PC-3 (cell line): ENCODE measurements at places on chromosomes 6 and 20. TPM values are rescaled to one million over a fixed set of nuclear protein-coding genes. Genes with fewer than 3 reads are reported as not detected.

Gene JAG1
- total RNA-seq, result 176 and 184 TPM in 2 replicates

GRCh38 chr20:19710336-19711120 lies 47.5 kb upstream of the RIN2 start:
- no peak for DNase-seq

DNA sequence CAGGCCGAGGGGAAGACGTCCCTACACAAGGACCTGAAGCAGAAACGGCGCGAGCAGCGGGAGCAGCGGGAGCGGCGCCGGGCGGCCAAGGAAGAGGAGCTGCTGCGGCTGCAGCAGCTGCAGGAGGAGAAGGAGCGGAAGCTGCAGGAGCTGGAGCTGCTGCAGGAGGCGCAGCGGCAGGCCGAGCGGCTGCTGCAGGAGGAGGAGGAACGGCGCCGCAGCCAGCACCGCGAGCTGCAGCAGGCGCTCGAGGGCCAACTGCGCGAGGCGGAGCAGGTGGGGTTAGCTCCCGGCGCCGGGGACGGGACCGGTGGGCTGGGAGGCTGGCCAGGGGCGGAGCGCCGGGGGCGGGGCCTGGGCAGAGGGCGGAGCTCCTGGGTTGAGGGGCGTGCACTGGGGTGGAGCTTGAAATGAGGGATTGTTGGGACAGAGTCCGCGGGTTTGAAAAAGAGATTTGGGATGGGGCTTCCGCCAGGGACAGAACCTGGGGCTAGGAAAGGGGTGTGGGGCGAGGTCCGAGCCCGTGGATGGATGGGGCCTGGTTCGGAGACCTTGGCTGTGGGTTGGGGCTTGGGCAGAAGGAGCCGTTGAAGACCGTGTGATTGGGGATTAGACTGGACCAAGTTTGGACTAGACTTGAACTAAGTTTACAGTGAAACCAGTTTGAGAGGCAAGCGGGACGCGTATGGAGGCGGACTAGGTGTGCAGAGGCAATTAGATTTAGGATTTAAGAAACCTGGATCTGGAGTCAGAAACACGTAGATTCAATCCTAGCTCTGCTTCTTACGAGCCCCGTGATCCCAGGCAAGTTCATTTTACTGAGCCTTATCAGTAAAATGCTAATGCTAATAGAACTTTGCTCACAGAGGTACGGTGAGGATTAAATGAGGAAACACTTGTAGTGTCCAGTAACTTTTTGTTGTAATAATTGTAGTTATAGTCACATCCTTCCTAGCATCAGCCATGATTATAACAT lies 20.9 kb downstream of the DEF6 start:
- peak; percentile 88 for DNase-seq

- DNase-seq, result no peak
Measured at GRCh38 chr6:166516251-166516884, 70.1 kb downstream of the RAMACL start.

DNA sequence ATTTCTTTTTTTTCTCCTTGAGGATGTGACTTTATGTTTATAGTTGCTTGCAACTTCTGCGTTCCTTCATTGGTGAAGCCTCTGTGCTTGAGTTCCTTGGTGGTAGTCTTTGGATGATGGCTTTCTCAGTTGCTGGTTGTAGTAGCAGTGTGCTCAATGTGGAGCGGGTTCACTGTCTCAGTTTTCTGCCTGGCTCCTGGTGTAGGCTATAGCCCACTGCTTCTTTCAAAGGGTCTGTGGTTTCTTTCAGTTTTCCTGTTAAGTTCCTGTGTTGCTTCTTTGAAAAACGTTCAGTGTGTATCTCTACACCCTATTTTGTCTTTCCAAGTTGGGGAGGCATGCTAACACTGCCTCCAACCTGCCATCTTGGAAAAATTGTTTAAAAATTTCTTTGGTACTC lies 33.9 kb upstream of the ZBTB24 start:
- DNase-seq, result no peak

- no peak for DNase-seq
Measured at GRCh38 chr6:23003671-23004467, 434.5 kb downstream of the HDGFL1 start.

DNA sequence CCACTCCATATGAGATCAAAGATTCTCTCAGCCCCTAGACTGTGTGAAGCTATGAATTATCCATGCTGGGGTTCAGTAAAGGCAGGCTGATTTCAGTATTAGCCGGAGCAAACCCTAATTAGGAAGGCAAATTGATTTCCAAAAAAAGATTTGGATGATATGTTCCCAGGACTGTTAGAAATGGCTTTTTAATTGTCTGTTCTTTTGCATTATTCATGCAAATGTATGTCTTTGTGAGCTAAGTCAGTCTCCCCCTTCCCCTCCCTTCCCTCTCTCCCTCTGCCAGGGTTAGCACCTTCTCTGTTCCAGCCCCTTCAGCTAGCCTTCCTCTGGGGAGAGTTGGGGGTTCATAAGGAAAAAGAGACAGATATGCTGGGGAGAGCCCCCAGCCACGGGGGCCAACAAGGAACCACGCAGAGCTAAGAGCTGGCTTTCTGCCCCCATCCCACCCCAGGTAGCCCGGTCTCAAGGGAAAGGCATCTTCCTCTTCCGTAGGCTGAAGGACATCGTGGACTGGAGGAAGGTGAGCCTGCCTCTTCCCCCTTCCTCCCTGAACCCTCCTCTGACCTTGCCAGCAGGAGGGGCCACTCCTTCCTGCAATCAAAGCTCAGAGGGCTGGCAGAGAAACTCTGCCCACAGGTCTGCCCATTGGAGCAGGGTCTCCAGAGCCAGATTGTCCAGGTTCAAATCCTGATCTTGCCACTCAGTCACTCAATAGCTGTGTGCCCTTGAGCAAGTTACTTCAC lies 32.3 kb downstream of the PDRG1 start:
- DNase-seq, result no peak

DNA sequence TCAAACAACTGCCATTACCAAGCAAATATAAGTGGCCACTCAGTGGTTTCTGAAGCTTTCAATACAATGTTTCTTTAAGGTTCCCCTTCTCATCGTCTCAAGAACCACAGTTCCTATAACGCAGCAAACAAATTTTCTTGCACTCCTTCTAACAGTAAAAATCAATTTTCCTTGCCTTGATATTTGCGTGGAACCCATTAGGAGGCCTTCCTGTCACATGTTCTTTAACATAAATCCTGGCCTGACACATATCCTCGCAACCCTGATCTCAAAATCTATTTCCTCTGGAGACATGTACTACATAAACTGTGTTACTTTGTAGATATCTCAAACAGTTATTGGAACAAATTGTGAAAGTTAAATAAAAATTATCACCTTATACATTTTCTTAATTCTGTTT lies 65.9 kb upstream of the MANEA start:
- no peak for DNase-seq

DNA sequence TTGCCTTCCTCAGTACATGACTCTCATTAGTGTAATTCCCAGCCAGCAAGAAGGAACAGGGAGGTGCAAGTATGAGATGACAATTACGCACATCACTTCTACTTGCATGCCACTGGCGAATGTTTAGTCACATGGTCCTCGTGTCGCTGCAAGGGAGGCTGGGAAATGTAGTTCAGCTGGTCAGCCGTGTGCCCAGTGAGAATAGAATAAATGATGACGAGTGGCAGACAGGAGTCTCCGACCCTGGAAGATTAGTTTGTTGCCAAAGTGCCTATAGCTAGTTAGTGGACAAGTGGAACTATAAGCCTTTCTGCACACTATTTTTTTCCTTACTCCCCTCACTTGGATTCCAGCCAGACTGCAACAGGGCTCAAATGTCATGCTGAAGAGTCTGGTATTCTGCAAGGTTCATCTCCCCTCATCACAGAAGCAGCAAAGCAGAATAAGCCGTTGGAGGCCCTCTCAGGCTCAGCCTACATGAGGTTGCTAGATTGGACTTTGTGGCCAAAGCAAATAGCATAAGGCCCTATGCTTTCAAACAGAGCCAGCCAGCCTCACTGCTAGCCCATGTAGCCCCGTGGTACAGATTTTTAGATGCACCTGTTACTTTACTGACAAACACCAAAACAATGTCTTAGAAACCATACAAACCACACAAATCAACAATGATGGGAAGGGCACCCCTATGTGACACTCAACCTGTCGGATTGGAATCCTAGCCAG lies 9.7 kb downstream of the LINC00237 start:
- DNase-seq, result peak; percentile 60

DNA sequence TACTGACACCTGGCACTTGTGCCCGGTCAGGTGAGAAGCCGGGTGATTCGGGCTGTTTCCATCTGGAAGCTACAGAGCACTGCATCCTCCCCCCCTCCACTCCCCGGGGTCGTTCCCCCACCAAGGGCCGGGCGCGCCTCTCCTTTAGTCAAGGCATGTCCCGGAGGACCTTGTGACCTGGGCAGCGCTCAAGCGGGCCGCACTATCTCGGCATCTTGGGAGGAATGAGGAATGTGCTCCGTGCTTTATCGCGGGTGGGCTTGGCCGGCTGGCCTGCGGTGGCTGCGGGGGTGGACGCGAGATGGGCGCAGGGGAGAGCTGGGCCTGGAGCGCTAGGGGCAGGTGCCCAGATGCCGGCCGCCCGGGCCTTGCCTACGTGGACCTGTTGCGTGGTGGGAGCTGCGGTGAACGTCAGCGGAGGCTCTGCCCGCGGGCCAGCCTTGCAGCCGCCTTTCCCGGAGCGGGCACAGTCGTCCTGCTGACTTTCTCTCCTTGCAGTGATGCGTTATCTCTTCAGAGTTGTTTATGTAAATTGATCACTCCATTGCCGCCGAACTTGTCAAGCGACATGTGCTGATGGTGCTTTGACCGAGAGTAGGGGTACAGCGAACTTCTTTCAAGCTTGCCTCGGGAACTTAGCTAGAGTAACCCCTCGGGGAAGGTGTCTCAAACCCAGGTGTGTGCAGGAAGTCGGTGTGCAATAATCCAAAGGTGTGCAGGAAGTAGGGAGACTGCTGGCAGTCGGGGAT lies 1.1 kb downstream of the LRRC1 start:
- peak; percentile 43 for DNase-seq

Gene HLA-DMA
- 1.7 and 3.0 TPM in 2 replicates for total RNA-seq
